NCI-H187 (cell line): ENCODE measurements at places on chromosomes 13 and 19.

DNA sequence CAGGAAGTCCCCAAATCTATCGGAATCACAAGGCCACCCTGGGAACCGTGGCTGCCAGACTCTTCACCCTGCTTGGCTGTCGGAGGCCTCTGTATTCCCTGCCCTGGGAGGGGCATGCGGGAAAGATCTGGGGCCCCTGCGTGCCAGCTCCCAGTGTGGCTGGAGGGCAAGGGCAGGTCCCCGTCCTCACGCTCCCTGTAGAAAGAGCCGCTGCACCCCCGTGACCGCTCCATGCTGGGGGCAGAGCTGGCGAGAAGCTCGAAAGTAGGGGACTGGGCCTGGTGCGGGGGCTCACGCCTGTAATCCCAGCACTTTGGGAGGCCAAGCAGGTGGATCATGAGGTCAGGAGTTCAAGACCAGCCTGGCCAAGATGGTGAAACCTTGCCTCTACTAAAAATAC lies 208.4 kb upstream of the SOX1 start:
- no peak for DNase-seq

DNA sequence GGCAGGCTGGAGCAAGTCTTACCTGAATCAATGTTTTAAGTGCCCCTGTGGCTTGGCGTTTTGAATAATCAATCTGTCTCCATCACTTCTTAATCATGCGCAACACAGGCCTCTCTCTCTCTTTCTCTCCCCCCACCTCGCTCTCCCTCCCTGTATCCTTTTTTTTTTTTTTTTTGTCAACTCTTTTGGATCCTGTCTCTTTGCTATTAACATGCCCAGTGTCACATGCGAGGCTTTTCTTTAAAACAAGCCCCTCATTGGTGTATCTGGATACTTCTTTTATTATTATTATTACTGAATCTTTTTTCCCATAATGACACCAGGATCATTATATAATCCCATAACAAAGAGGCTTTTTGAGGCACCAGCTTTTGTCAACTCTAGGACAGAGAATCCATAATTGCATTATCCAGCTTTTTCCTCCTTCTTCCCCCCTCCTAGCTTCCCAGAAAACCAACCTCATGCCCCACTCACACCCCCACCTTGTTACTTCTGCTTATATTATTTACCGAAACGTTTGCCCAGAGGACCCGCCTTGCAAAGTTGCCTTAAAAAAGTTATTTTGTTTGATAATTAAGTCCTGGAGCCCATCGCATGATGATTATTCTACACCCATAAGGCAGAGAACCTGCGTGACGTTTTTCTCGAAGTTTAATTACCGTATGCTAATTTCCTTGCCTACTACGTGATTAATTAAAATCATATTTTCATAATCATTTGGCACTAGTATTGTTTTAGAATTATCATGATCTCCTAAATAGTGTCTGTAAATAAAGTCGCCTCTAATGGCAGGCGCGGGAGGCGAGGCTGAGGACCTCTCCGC lies 148.1 kb upstream of the ZNF536 start:
- no peak for DNase-seq

- DNase-seq: no peak
These were observed 78.4 kb downstream of the KCTD15 start for GRCh38 chr19:33875071-33875470.

GRCh38 chr19:28359431-28360414 lies 853.2 kb downstream of the UQCRFS1 start:
- no peak for DNase-seq

DNA sequence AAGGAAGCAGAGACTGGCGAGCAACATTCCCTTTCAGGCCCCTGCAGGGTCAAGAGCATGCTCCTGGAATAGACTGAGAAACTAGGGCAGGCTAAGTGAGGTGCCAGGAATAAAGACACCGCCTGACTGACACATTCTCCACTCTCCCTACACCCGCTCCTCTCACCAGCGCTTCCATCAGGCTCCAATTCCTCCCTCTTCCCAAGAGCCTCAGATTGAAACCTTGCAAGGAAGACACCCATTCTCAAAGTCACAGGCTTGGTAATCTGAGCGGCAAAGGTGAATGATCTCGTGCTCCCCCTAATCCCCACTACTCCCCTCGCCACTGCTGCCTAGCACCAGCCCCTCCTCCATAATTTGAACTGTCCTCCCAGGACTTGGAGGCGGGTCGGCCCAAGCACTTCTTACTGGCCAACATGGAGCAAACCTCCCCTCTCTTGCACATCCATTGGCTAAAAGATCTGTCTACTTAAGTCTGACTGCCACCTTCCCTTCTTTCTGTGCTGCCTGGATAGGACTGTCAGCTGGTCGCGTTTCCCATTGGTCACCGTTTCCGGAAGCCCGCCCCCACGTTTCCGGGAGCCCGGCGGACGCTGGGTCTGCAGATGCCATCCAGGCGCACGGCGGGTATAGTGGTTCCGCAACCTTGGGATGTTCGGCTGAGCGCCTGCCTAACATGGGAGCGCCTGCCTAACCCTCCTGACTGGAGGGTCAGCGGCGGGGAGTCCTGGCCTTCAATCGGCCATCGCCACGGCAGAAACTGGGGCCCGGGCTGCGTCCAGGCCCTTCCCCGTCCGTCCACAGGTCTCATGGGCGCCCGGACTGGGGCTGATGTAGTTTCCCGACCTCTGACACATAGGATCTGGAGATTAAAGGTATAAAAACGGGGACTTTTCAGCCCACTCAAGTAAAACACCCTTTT lies 33.6 kb downstream of the ZNF383 start:
- DNase-seq: peak; percentile 86

- DNase-seq: no peak
These were observed 33.1 kb downstream of the TUBA3C start for GRCh38 chr13:19148561-19148960.

- no peak for DNase-seq
These were observed 87.6 kb downstream of the ARHGEF7 start for GRCh38 chr13:111202745-111203144.

DNA sequence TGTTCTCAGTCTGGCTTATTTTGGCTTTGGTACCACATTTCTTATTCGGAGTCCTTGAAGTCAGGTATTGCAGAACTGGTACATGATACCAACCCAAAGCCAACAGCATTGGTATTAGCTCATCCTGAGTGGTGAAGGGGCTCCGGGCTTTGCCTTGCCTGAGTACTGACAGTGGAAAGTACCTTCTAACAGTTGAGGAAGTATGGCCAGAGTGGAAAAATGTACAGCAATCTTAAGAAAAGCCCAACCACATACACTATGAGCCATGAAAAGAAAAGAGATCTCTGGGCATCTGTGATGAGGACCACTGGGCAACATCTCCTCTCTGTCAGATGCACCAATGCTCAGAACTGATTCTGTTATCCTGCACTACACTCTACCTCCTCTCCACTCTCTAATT lies 8.3 kb downstream of the LCP1 start:
- DNase-seq: no peak

GRCh38 chr13:50226515-50227155 lies 211.4 kb downstream of the KCNRG start:
- no peak for DNase-seq

GRCh38 chr19:28644169-28644775 lies 568.7 kb downstream of the UQCRFS1 start:
- DNase-seq: no peak

DNA sequence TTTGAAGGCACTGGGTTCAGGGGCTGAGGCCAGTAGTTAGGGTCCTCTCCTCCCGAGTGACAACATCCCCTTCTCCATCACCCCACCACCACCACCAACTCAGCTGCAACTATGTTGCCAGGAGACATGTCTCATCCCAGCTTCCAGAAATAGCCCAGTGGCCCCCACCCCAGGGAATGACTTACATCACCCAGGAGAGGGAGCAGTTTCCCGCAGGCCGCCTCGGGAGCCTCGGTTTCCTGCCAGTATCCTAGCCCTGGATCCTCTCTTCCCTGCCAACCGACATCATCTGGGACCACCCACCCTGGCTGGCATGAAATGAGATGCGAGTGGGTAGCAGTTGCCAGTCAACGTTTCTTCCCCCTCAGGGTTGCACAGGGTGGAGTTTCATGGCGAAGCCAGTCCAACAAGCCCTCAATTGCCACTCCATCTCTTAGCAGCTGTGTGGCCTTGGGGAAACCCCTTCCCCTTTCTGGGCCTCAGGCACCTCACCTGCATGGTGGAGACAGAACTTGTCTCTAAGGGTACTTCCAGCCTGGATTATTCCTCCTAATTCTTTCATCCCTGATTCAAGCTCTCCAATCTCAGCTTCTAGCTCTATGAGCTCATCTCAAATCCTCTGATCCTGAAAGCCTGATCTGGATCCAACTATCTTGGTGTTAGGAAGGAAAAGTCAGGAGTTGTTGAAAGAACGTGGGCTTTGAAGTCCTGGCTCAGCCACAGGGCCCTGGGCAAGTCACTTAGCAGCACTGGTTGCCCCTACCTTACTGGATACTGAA lies 3.9 kb upstream of the GSK3A start:
- DNase-seq: no peak

DNA sequence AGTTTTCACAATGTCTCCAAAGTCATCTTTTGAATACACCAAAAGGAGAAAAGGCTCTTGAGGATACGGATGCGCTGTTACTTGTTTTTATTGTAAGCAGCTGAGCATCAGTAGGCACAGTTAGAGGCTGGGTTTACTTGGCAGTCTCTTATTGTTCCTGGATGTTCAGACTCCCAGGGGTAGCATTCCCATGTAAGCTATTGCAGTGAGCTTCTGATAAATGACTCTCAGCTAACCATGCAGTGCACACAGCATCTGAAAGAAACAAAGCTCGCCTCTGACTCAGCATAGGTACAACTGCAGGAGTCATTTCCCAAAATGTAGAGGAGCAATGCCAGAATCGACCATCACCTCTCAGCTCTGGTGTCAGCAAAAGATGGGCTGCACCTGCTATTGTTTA lies 84.8 kb downstream of the DCT start:
- DNase-seq: no peak
